ENCODE measurements at places on chromosomes 3 and 15.

GRCh38 chr3:102037209-102037608 is 187.9 kb downstream of the NFKBIZ start:
- H3K27me3 ChIP-seq = peaks cover 3% of the 10 kb centered on the region
- H3K27ac ChIP-seq = no peak overlapping the region
- DNase-seq = no peak
- H3K4me1 ChIP-seq = peaks cover 2% of the 10 kb centered on the region
- no peak overlapping the region for H3K4me3 ChIP-seq

- peaks cover 31% of the 10 kb centered on the region for H3K27me3 ChIP-seq
- H3K4me3 ChIP-seq = no peak overlapping the region
- peaks cover 5% of the 10 kb centered on the region for H3K4me1 ChIP-seq
- no peaks in the 10 kb centered on the region for H3K36me3 ChIP-seq
Measured at GRCh38 chr3:44240061-44240460, 1.6 kb upstream of the TOPAZ1 start.

DNA sequence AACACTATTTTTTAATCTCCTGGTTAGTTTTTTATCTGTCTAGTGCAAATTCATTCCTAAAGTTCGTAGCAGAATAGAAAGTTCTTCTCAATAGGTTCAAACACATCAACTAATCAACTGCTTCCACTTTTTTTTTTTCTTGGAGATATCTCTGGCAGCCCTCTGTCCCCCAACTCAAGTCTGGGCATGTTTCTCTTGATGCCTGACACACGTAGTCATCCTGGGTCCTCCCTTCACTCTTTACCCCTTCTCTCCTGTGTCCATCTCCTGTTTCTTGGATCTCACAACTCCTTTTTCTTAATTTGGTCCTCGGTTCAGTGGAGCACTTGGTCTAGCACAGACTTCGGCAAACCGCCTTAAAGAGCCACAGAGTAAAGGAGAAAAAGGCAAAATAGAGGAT is 14.4 kb downstream of the TNFAIP8L3 start:
- peaks cover 11% of the 10 kb centered on the region for H3K27me3 ChIP-seq
- H3K4me1 ChIP-seq = peaks cover 31% of the 10 kb centered on the region
- H3K36me3 ChIP-seq = peaks cover 3% of the 10 kb centered on the region
- DNase-seq = no peak
- no peak overlapping the region for H3K4me3 ChIP-seq
- H3K27ac ChIP-seq = no peak overlapping the region

DNA sequence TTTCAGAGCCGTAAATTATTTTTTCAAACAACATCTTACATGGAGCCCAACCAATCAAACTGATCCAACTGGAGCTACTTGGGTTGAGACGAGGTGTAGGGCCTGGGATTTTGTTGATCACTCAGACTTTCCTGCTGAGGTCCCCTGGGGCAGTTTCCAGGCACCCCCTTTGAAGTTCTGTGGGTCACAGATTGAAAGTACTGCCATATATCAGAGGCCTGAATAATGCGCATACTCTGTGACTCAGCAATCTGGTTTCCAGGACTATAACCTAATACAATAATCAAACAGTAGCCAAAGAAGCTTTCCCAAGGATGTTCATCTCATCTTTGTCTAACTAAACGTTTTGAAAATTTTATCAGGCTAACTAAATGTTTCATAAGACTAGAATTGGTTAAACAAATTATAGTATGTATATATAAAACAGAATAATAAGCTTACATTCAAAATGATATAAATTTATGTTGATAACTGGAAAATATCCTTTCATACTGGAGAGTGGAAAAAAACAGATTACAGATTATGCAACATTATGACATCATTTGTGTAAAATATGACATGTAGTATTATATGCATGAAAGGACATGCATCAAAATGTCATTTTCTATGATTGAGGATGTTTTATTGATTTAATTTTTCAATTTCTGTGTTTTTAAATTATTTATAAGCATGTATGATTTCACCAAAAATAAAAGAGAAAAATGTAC is 617.1 kb downstream of the NTRK3 start:
- H3K36me3 ChIP-seq = no peaks in the 10 kb centered on the region
- no peak overlapping the region for H3K4me3 ChIP-seq
- DNase-seq = no peak
- no peaks in the 10 kb centered on the region for H3K4me1 ChIP-seq
- no peak overlapping the region for H3K27ac ChIP-seq

GRCh38 chr3:38022301-38022700 is 7.1 kb downstream of the PLCD1 start:
- no peak overlapping the region for H3K4me3 ChIP-seq
- no peaks in the 10 kb centered on the region for H3K27me3 ChIP-seq
- no peak for DNase-seq
- peaks cover 20% of the 10 kb centered on the region for H3K4me1 ChIP-seq
- H3K36me3 ChIP-seq = peaks cover 4% of the 10 kb centered on the region

DNA sequence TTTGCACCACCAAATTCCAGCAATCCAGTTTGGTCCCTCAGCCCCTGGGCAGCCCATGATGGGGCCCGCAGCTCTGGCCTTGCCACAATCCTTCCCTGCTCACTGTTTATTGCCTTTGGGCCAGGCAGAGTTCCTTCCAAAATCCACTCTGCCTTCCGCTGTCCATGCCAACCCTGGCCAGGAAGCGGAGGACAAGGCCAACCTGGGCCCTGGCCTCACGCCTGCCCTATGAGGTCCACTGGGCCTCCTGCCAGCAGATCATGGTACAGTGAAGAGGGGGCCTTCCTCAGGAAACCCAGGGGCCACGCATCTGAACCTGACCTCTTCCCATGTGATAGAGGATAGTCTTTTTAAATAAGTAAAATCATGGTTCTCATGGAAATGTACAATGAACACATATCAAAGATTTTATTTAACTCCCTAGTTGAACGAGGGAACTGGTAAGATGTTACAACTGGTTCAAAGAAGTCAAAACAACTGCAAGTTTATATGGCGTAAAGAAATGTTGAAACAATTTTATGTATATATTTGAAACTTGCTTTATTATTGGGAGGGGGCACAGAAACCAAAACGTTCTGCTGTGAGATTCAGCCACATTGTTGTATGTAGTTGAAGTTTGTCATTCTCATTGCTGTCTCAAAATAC is 95.8 kb upstream of the TNFAIP8L3 start:
- H3K27ac ChIP-seq = no peak overlapping the region
- H3K4me3 ChIP-seq = no peak overlapping the region
- peaks cover 1% of the 10 kb centered on the region for H3K4me1 ChIP-seq
- peaks cover 41% of the 10 kb centered on the region for H3K27me3 ChIP-seq
- no peak for DNase-seq
